NCI-H1092 treated with DMSO at 0.1 percent for 48 hours (cell line): ENCODE measurements at places on chromosomes 1 and 21.

DNA sequence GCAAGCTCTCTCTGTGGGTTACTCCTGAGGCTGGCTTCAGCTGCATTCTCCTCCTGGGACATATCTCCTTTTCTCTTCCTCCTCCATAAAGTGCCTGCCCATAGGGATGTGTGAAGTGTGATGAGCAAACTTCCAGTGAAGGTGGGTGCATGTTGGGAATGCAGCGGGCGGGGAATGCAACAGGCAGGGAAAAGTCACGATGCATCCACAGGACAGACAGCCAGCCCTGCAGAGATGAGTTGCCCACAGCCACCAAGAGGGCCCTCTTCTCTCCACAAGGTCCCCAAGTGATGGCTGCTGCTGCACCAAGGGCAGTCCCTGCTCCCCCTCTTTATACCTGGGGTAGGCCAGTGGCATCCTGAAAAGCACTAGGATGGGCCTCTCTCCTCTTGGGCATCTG is 33.6 kb upstream of the RNF187 start:
- no peak for DNase-seq

- no peak for DNase-seq
Measured at GRCh38 chr1:246709835-246710234, 14.4 kb upstream of the SCCPDH start.

GRCh38 chr1:198577444-198577843 is 37.0 kb upstream of the ATP6V1G3 start:
- DNase-seq, result no peak

- no peak for DNase-seq
Measured at GRCh38 chr1:95007687-95008086, 65.1 kb downstream of the ALG14 start.

DNA sequence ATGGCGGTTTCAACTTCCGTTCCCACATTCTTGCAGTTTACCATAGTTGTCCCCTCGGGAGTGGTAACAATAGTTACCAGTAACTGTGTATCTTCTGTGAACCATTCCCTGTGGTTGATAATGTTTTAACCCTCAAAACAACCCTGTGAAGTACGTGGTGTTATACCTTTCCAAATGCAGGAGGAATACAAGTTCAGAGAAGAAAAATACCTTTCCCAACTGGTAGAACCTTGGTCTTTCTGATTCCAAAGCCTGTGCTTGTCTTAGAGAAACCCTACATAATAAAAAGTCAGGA is 789 bp downstream of the BTF3L4 start:
- no peak for DNase-seq

DNA sequence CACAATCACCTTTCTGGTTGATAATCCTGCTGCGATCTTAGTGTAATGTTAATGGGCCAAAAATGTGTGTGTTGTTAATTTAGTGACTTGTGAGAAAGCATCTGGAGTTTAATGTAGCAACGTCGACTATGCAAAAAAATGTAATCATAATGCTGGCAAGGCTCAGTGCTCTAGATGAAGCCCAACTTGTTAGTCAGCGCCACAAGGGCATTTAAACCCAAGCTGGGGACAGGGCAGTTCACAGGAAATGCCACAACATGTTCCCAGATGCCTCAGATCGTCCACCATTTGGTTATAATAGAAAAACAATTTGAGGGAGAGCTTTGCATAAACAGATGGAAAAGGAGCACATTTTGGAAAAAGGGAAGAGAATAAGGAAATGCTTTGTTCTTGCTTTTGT is 585.4 kb upstream of the PLXNA2 start:
- DNase-seq, result no peak

- DNase-seq, result peak; percentile 78
Measured at GRCh38 chr1:110196917-110197765, 13.0 kb upstream of the KCNC4 start.

GRCh38 chr1:38615680-38616079 is 243.9 kb downstream of the RRAGC start:
- DNase-seq, result no peak

DNA sequence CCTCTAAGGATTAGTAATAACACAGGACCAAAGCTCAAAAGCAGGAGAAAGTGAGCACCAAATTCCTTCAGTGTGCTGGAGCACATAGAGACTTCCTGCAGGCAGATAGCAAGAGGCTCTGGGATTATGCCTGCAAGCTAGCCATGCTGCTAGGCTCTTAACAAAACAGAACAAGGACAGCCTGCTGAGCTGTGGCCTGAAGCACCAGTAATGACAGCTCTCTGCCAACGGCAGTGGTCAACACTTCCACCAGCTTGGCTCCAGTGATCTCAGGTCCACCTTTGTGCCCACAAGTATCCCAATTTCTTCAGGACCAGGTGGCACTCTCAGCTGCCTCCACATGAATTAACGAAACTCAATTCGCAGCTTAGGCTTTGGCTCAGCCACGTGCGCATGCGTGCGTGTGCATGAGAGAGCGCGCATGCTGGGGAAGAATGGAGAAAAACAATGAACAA is 64.2 kb downstream of the SLC45A1 start:
- no peak for DNase-seq

DNA sequence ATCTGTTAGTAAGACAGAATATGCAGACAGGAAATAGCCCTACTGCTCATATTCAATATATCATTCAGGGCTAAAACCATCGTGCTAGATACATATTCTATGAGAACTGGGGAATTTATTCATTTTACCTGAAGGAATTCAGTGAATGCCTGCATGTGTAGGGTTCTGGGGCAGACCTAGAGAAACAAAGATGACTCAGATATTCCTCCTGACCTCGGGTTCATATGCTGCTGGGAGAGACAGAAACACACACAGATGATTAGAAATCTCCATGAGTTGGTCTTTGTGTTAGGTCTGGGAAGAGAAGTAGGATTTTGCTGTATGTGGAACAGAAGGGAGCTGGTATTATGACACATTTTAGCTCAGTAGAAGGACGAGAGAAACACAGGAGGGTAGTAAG is 176.5 kb upstream of the ST6GALNAC5 start:
- no peak for DNase-seq

- DNase-seq, result no peak
Measured at GRCh38 chr21:36185523-36185922, 28.9 kb downstream of the DOP1B start.

DNA sequence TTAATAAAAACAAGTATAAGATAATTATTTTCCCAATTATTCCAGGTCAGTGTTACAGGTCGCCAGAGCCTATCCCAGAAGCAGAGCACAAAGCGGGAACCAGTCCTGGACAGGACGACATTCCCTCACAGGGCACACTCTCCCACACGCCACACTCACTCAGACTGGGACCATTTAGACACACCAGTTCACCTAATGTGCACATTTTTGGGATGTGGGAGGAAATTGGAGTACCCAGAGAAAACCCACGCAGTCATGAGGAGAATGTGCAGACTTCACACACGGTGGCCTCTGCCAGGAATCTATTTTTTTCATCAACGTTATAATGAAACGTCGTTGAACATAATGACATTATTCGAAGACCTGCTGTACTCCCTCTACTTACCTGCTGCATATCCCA is 20.5 kb upstream of the NRDC start:
- DNase-seq, result no peak

DNA sequence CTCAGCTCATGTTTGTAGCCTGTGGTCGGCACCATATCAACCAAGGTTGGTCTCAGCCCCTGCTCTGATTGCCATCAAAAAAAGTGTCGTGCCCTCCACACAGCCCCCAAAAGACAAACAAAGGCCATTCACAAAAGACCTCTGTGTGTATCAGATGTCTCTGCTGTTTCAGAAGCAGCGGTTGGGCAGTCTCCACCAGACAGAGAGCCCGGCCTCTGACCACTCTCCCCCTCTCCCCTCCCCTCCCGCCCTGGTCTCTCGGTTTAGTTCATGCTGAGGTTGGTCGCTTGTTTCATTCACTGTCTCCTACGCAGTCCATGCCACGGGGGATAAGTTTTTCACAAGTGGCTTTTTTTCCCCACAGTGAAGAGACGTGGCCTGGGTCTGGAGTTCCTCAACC is 27.1 kb downstream of the ACTA1 start:
- peak; percentile 80 for DNase-seq

- DNase-seq, result no peak
Measured at GRCh38 chr1:41663671-41664400, 179.4 kb upstream of the EDN2 start.
